ENCODE measurements at places on chromosomes 6 and 20.

DNA sequence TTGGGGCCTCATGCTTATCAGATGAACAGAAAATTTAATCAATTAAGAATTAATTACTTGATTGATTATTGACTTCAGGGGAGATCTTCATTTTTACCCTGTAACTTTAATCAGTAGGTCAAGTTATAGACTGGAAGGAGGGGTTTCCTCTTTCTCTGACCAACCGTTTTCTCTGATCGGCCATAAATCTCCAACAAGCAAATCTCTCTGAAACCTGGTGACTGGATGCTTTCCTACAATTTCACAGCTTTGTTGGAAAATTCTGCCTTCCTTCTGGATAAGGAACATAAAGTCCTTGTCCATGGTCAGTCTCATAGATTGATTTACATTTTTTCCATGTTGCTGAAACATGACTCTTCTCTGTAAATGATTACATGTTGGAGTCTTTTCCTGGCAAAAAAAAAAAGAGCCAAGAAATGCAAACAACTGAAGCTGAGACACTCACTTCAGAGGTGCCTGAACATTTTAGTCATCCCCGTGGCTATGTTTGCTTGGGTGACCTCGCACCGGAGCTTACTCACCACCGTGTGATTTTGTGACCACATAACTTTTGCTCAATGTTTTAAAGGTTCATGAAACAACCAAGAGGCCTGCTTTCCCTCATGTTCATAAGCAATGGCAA, 31.0 kb downstream of the IRF4 start:
- DNase-seq: peak; percentile 54

DNA sequence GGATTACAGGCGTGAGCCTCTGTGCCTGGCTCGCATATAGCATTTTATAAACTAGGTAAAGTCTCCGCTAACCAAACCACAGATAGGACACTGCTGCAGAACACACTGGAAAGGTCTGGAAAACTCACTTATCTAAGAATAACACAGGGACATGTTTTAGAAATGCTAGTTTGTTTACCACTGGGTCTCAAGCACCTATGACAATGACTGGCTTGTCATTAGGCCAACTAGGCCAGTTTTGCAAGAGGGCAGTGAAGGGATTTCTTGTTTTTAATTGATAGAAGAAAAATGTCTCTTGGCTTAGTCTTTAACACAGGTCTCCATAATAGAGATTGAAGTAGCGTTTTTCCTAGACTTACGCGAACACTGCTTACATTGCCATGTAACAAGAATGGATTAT, 201.4 kb downstream of the TMEM242 start:
- no peak for DNase-seq

GRCh38 chr20:2840967-2841531, 504 bp downstream of the VPS16 start:
- DNase-seq: no peak

GRCh38 chr6:27209659-27210269, 37.7 kb upstream of the PRSS16 start:
- no peak for DNase-seq

DNA sequence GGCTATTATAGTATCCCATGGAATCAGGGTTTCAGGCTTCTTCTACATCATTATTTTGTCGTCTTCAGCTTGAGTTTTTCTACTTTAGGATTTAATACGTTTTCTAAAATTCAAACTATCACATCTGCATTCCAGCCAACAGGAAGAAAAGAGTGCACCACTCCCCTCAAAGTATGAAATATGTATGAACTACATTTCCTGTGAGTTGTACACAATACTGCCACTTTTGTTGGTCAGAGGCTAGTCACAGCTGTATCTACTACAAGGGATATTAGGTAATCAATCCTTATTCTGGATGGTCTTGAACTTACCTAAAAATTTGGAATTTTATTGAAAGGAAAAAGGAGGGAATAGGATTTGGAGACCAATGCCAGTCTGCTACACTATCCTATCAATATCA, 235.6 kb upstream of the TBX18 start:
- DNase-seq: no peak

- no peak for DNase-seq
Observed at GRCh38 chr6:134654751-134655150, 295.1 kb downstream of the ALDH8A1 start.

GRCh38 chr6:10451828-10452509, 37.1 kb upstream of the TFAP2A start:
- DNase-seq: no peak

DNA sequence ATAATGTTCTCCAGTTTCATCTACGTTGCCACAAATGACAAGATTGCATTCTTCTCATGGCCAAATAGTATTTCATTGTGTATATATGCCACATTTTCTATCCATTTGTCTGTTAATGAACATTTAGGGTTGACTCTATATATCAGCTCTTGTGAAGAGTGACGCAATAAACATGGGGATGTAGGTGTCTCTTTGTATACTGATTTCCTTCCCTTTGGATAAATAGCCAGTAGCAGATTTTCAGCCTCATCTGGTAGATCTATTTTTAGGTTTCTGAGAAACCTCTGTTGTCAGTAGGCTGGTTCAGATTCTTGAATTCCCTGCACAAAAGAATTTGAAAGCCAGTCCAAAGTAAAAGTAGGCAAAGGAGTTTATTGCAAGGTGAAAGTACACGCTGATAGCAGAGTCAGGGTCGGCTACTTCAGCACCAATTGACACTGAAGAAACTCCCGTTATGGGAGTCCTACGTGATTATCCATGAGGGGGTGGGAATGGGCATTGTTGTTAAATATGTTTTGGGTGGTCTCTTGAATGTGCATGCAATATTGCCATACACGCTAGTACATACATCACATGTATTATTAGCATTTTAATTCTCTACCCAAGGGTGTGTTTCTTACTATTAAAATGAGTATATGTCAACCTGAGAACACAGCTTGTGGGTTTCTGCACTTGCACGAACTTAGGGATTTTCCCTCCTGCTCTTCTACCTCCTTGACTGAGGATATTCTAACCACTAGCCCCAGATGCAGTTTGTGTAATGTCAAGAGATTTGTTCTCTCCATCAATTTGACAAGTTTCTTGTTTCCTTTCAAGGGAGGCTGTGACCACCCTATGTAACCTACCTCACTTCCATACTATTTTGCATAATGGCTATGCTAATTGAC, 14.4 kb upstream of the SLC17A2 start:
- DNase-seq: no peak

DNA sequence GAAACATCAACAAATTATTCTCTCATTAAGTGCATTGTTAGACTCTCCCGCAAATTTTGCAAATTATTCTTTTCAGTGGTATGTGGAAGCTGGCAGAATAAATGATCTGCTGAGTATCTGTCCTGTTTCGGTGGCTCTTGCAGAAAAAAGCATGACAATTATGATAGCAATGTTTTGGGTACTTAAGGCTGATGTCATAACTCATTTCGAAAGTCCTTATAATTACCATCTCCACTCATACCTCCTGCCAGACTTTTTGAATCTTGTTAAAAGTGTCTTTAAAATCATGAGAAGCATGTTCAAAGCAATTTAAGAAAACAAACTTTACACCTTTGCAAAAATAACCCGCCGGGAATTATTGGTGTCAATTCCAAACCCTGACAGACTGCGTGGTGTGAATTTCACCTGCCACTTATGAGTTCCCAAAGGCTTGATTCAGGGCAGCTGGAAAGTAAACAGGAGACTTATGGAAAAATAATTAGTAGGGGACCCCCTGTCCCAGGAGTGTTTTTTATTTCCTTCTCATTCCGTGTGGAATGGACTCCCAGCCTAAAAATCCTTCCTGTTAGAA, 87.6 kb upstream of the E2F3 start:
- DNase-seq: no peak

DNA sequence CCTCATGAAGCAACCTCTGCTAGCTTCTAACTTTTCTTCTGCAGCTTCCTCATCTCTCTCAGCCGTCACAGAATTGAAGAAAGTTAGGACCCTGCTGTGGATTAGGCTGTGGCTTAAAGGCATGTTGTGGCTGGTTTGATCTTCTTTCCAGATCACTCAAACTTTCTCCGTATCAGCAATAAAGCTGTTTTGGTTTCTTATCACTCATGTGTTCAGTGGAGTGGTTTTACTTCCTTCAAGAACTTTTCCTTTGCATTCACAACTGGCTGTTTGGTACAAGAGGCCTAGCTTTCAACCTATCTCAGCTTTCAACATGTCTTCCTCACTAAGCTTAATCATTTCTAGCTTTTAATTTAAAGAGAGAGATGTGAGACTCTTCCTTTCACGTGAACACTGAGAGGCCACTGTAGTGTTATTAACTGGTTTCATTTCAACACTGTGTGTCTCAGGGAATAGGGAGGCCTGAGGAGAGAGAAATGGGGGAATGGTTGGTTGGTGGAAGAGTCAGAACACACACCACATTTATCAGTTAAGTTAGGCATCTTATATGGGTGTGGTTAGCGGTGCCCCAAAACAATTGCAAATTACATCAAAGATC, 17.2 kb downstream of the ZSCAN23 start:
- DNase-seq: no peak

GRCh38 chr6:122265755-122266154, 133.7 kb upstream of the HSF2 start:
- DNase-seq: no peak

DNA sequence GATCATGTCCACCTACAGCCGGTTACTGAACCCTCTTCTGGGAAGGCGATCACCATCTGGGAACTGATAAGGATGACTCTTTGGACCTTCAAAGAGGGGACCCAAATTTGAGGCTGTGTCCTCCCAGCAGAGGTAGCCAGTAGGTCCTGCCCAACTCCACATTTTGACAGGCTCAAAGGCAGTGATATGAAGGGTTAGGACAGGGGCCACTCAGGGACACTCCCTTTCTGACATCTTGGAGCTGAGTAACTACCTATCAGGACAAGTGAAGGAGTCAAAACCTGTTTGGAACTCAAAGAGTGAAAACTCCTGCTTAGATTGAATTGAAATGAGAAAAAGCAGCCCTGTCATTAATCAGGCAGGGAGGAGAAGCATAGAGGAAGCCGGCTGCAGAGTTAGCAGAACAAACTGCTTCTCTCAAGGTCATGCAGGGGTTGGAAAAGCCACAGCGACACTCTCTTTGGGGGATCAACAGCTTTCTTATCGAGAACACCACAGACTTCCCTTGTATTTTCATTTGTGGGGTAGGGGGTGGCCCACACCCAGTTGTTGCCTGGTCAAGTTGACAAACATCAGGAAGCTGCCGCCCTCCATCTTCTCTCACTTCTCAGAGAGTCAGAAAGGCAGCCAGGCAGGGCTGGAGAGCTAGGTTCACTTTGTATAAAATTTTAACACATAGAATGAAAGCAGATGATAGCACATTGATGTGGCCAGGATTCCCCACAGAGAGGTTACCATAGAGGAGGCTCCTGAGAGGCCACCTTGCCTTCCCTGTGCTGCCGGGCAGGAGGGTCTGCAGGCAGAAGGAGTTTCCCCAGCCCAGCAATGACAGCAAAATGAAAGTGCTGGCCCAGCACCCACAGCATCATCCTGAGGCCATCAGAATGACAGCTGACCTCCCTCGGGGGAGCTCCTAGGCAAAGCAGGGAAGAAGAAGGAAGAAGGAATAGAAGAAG, 47.6 kb downstream of the AGPAT4 start:
- no peak for DNase-seq

- DNase-seq: no peak
Observed at GRCh38 chr6:150711584-150712504, 112.2 kb downstream of the PLEKHG1 start.

- DNase-seq: no peak
Observed at GRCh38 chr6:492816-493414, 101.4 kb downstream of the IRF4 start.

DNA sequence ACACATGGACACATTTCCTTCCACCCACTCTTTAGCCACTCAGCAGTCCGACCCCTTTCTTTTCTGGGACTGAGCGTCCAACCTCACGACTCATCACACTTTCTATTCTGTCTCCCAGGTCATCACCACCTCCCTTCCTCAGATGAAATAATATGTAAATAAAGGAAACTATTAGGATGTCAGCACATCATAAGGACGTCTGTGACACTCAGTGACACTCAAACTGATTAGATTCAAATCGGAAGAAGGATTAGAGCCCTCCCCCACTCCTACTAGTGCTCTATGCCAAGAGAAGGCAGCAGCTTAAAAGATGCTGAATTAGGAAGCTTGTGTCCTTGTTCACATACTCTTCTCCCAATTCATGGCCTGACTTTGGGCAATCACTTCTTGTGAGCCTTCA, 113.6 kb downstream of the TNFRSF21 start:
- no peak for DNase-seq

DNA sequence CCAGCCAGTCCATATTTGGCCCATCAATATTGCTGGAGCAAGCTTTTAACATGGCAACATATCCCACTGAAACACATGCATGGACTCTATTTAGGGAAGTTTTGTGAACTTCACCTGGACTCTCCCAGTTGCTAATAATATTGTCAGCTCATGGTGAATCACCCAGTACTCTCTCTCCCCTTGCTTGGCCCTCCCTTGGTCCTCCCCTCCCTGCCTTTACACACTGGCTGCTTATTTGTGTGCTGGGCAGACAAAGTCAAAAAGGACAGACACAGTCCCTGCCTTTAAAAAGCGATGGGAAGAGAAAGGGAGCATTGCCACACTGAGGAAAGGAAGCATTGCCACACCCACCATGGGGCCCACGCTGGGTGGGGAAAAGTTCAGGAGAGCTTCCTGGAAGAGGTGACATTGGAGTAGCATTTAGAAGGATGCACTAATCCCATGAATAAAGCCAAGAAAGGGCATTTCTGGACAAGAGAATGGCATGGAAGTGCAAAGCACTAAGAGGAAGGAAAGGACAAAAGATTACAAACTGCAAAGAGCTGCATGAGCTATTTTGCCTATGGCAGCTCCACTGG, 143.4 kb upstream of the EXOC2 start:
- no peak for DNase-seq

DNA sequence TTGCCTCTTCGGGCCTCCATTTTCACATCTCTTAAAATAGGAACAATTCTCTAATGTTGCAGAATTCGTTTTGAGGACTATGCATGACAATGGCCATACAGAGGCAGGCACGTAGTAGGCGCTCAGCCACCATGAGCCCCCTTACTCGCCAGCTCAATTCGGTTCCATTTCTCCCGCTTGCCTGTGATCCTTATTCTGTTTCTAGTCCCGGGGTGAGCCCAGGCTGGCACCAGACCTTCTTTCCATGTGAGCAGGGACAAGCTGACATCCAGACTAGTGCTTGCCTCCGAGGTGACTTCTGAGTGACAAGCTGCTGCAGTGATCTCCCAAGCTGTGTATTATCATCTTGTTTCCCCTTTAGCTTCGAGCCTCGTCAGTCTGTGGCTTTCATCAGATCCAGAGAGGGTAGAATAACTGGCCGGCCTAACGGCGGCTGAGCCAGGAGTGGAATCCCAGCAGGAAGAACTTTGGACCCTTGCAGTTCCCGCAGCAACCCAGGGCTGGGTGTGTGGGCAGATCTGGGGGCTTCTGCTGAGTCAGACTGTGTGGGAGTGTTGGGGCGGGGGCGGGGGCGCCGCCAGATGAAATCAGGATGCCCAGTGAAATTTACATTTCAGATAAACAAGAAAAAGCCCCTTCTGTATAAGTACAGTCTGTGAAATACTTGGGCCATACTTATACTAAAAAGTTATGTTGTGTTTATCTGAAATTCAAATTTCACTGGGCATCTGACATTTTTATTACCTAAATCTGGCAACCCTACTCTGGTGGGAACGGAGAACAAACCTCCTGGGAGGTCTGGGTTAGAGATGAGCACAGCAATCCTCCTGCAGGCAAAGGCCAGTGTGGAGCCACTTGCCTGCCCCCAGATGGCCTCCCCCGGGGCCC, 10.9 kb downstream of the BANF2 start:
- no peak for DNase-seq
